ENCODE measurements at places on chromosomes 11 and 22.

GRCh38 chr11:34145847-34146381, 40.5 kb downstream of the NAT10 start:
- DNase-seq, result no peak

- DNase-seq, result no peak
Measured at GRCh38 chr11:8720868-8721608, 38.4 kb downstream of the RPL27A start.

- no peak for DNase-seq
Measured at GRCh38 chr22:48752451-48753380, 1075.0 kb downstream of the BRD1 start.

- no peak for DNase-seq
Measured at GRCh38 chr11:102685338-102685737, 20.2 kb downstream of the MMP27 start.

- no peak for DNase-seq
Measured at GRCh38 chr11:12838463-12839123, 164.4 kb downstream of the TEAD1 start.

GRCh38 chr11:69819541-69820070, 390 bp upstream of the FGF3 start:
- DNase-seq, result no peak

GRCh38 chr11:42552786-42553185, 759.0 kb upstream of the API5 start:
- no peak for DNase-seq

GRCh38 chr11:76382209-76382608, 1.1 kb downstream of the GVQW3 start:
- no peak for DNase-seq

- DNase-seq, result peak; percentile 39
Measured at GRCh38 chr11:124070915-124071622, 29.9 kb upstream of the OR10G7 start.
